ENCODE measurements at places on chromosomes 5 and 9. TPM values are rescaled to one million over a fixed set of nuclear protein-coding genes. Genes with fewer than 3 reads are reported as not detected.

The MZB1 gene
- total RNA-seq, result 61.8 TPM

The GALNT10 gene
- 33.9 TPM for total RNA-seq

The TNIP1 gene
- 150 TPM for total RNA-seq

The FKBP15 gene
- total RNA-seq, result 38.6 TPM

The HEMGN gene
- total RNA-seq, result 3.6 TPM

The SPATA31D4 gene
- total RNA-seq, result not detected

The SYNPO gene
- 0.02 TPM for total RNA-seq

The TRIM7 gene
- total RNA-seq, result 1.0 TPM

The SCGB3A2 gene
- not detected for total RNA-seq

The PCA3 gene
- not detected for total RNA-seq

The LHX6 gene
- total RNA-seq, result not detected

The CSF2 gene
- total RNA-seq, result 54.1 TPM

The LHX3 gene
- not detected for total RNA-seq

The XRCC4 gene
- total RNA-seq, result 11.3 TPM

The DNLZ gene
- 18.8 TPM for total RNA-seq

The PCDHB14 gene
- not detected for total RNA-seq

The SPINK4 gene
- total RNA-seq, result not detected

The LCN9 gene
- not detected for total RNA-seq

The FKTN gene
- total RNA-seq, result 12.2 TPM

The TSSK1B gene
- total RNA-seq, result not detected
